Glutamatergic neuron (in vitro differentiated cells): ENCODE measurements at places on chromosomes 1 and 21.
A peak's percentile ranks its signal among the peaks of the same experiment; 100 is the strongest.

DNA sequence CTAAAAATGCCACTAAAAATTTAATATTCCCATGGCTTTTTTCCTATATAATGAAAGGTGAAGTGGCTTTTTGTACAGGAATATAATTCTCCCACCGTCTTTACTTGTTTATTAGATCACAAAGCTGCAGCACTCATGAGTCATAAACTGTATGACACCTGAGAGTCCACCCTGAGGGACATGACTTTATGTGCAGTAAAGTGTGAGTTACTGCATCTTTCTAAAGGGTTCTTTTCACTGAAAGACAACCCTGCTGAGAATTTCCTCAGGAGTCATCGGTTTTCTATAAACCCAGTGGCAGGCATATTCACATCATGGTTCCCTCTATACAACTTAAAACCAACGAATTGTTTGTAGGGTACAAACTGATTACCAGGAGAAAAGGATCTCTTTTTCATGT, 77.4 kb downstream of the APP start:
- DNase-seq: no peak

GRCh38 chr21:42120101-42120902, 49.2 kb downstream of the UMODL1 start:
- DNase-seq: no peak

DNA sequence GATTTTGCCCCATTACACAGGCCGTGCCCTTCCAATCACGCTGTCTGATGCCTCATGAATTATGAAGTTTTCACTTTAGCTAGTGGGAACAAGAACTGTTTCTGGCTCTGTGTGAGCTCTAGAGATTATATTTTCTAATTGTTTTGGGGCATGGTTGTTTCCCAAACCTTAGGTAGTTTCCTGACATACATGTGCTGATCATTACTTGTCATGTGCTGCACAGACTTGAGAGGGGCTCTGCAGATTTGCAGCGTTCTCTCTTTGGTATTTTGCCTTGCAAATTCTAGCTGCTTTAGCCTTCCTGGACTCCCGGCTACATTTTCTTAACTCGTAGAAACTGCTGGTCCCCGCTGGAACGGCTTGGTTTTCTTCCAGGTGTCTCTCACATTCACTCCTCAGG, 142.1 kb upstream of the IVNS1ABP start:
- no peak for DNase-seq

DNA sequence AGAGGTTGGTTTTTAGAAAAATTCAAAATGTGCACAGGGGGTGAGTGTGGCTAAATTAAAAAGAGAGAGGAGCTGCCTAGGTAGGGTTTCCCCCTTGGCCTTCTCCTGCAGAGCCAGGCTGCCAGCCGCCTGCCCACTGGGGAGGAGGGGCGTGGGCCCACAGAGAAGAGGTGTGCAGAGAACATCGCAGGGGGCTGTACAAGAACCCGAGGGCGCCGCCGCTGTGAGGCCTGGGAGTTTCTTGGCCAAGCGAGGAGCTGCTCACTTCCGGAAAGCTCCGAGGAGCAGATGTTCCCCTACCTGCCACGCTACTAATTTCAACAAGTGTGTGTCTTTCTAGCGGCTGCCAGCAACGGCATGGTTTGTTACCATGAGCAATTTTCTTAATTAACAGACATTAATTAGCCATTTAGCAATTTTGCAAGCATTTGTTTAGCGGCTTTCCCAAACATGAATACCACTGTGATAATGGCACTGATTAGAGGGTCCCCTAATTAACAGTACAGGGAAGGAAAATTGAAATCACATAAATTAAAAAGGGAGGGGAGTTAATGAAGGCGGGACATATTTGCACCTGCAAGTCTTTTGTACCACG, 59.7 kb downstream of the MRPL37 start:
- DNase-seq: no peak

GRCh38 chr1:245751726-245752470, 597.1 kb downstream of the KIF26B start:
- DNase-seq: peak; percentile 31
